ENCODE measurements at places on chromosomes 11 and 22.
A peak's percentile ranks its signal among the peaks of the same experiment; 100 is the strongest.

DNA sequence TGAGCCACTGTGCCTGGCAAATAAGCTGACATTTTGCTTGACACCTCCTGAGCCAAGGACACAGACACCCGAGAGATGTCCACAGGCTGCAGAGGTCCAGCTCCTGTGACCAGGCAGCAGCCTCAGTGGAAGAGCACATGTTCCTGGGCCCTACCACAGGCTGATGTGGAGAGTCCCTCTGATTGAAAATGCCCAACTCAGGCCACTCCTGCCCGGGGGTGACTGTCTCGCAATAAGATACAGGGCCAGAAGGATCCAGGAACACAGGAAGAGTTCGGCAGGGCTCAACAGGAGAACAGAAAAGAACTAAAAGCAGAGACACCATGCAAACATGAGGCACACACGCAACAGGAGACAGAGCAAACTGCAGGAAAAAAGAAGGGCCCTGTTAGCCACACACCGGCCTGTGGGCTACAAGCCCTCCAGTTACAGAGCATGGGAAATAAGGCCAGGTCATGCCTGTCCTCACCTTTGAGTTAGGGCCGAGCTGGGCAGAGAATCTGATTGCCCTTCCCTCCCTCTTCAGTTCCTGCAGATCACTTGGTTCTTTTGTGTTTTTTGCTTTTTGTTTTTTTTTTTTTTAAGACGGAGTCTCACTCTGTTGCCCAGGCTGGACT lies 28.3 kb upstream of the MALAT1 start:
- no peak for DNase-seq

DNA sequence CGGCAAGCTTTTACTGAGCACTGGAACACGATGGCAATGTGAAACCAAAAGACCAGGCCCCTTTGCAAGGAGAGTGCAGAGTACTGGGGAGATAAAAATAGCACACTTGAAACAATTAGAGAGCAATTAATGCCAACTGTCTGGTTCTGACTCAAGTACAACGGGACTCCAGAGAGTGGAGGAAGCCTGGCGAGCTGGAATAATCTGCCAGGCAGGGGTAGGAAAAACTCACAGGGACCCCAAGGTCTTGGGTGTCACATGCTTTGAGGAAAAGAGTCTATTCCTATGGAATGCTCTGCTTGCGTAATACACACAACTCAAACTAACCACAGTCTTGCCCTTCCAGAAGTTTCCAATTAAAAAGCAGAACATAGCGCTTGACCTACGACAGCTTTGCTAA lies 113.0 kb upstream of the CLMP start:
- peak; percentile 19 for DNase-seq

DNA sequence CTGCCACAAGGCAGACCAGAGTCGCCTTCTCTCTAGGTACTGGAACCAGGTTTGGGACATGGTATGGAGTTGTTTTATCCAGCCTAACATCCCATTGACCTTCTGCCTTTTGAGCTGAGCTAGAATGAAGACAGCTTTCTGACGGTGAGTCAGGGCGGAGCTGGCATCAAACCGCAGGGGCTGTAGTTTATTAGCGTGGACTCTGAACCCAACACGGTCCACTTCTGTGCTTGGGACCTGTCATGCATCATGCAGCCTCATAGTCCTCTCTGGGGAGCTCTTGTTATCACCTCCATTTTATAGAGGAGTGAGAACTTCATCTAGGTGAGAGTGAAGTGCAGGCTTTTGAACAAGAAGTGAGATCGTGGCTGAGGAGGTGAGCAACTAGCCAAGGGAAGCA lies 8.3 kb downstream of the GAL3ST1 start:
- no peak for DNase-seq

DNA sequence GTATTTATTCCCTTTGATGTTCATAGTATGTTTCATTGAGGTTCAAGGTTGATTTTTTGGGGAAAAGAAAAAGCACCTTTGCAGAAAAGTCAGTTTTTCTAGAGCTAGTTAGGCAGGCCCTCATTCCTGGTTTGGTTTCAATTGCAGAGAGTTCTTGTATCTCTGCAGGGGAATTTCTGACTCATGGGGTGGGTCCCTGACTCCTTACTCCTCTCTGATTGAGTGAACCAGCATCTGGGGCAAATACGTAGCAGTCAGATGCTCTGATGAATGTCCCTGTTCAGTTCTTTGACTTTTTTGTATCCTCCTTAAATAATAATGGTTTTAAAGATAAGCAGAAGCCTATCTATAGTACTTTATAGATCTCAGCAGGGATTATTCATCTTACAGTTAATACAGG lies 7.7 kb upstream of the NCR3LG1 start:
- no peak for DNase-seq

GRCh38 chr22:20211997-20212753 lies 55.9 kb downstream of the RTN4R start:
- DNase-seq = no peak

GRCh38 chr22:34903416-34903815 lies 162.5 kb upstream of the ISX start:
- DNase-seq = no peak

- DNase-seq = no peak
Observed at GRCh38 chr11:56396047-56396446, 16.4 kb upstream of the OR5AL1 start.
